ENCODE measurements at places on chromosomes 13 and 19.

GRCh38 chr19:35077411-35078223 is 36.1 kb downstream of the HPN start:
- no peak for DNase-seq

DNA sequence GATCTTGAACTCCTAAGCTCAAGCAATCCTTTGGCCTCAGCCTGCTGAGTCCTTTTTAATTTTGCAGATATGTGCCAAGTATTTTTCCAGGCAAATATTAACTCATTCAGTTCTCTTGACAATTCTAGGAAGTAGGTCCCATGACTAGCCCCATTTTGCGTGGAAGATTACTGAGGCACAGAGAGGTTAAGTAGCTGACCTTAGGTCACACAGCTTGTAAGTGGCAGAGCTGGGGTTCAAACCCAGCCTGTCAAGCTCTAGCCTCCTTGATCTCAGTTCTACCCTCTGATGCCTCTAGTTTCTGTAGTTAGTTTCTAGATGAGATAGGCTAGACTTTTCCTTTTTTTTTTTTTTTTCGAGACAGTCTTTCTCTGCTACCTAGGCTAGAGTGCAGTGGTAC is 18.1 kb downstream of the CYP4F22 start:
- DNase-seq, result no peak

- no peak for DNase-seq
These were observed 61.4 kb upstream of the KLF2 start for GRCh38 chr19:16263141-16263761.

DNA sequence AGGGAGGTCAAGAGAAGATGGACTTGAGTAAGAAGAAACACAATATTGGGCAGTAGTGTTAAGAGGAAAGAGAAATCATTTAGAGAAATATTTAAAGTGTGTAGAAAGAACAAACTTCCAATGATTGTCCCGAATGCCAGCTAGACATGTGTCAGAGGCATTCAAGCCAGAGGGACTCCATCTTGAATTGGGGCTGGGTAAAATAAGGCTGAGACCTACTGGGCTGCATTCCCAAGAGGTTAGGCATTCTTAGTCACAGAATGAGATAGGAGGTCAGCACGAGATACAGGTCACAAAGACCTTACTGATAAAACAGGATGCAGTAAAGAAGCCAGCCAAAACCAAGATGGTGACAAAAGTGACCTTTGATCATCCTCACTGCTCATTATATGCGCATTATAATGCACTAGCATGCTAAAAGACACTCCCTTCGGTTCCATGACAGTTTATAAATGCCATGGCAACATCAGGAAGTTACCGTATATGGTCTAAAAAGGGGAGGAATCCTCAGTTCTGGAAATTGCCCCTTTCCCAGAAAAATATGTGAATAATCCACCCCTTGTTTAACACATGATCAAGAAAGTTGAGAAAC is 127.0 kb upstream of the IPO5 start:
- no peak for DNase-seq

- no peak for DNase-seq
These were observed 209.9 kb downstream of the TEX29 start for GRCh38 chr13:111530137-111530870.

Data from nephron progenitor cell (in vitro differentiated cells).